EL (cell line): ENCODE measurements at places on chromosomes 2 and 18.
A peak's percentile ranks its signal among the peaks of the same experiment; 100 is the strongest.

DNA sequence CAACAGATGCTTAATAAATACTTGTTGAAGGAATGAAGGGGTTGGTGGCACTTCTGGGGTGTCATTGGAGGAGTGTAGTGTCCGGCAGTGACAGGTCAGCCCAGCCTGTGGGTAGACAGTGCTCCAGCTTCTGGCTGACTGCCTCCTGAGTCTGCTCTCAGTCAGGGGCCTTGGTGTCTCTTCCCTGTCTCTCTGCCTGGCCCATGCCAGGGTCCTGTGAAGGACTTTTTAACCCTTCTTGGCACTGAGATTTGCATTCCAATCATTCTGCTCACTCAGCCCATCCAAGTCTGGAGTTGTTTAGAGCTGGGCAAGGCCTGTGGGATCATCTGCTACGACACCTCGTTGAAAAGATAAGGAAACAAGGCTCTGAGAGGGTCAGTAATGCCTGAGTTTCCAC lies 1.4 kb upstream of the KCNK3 start:
- DNase-seq, result no peak

GRCh38 chr2:239366740-239367139 lies 34.1 kb downstream of the HDAC4 start:
- no peak for DNase-seq

DNA sequence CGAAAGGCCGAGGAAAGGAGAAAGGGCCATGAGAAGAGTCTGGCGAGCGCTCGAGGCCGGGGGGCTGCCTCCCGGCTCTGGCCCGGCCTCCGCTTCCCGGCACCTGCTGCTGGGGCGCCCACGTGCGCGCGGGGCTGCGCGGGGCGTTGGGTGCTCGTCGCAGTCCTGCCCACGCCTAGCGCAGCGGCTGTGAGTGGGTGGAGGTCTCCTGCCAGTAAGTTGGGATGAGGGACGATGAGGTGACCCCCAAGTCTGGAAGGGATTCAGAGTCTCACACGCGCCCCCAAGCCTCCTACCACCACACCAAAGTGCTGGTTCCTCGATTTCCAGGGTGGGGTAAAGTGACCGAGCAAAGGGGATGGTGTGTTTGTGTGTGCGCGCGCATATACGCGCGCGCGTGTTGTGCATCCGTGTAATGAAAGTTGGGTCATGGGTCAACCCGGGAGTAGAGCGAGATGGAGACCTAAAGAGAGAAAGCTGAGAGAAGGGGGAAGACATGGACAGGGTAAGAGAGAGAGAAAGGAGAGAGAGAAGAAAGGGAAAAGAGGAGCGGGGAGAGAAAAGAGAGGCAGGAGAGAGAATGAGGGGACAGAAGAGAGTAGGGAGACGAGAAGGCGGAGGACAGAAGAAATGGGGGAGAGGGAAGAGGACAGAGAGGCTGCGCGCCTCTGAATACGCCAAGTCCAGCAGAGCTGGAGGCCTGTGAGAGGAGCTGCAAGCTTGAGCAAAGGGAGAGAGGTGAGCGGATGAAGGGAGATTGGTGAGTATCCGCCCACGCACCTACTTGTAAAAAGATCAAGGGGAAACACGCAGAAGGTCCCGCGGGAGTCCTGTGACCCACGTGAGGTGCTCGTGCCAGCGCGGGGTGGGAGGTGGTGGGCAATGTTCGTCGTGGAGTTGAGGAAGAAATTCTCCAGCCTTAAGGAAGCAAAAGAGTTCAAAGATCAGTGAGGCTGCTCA lies 1.7 kb upstream of the NETO1 start:
- DNase-seq, result no peak

- DNase-seq, result peak; percentile 85
Observed at GRCh38 chr2:28447943-28448792, 47.7 kb upstream of the PLB1 start.

DNA sequence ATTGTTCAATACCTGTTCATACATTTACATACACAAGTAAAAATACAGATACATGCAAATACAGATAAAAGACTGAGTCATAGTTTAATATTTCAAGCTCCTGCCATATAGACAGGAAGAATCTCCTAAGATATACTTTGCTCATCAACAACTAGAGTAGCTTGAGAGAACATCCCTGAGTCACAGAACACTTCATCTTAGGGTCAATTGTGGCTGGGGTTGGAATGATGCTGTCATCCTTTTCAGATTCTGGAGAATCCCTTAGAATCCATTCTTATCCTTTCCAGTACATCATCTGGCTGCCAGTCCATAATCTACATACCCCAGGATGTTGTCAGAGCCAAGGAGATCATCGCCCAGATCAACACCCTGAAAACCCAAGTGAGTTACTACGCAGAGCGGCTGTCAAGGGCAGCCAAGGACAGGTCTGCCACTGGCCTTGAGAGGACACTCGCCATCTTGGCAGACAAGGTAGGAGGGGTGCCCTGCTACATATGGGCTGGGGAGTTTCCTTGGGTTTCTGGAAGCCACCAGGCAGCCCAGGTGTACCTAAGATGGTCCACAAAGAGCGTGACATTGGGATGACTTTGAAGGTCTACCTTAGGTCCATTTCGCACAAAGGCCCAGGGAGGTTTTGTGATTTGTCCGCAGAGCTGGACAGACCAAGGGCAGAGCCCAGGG lies 55.7 kb downstream of the COA5 start:
- DNase-seq, result peak; percentile 87

DNA sequence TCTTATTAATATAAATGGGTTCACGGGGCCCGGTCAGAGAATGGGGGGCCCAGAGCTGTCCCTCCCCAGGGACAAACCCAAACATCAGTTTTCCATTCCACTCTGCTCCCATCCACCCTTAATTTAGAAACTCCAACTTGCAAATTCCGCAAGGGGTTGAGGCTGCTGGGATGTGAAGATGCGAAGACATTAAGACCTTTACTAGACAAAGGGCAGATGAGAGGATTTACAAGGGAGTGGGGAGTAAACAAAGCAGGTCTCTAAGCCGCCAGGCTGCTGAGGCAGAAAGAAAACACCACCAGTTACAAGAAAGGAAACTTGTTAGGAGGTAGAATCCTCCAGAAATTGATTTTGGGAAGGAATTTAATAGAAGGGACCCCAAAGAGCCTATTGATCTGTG lies 33.1 kb downstream of the MARCO start:
- DNase-seq, result no peak

- DNase-seq, result no peak
Observed at GRCh38 chr2:178114462-178114861, 2.2 kb downstream of the RBM45 start.

- no peak for DNase-seq
Observed at GRCh38 chr2:62362561-62362960, 143.4 kb downstream of the TMEM17 start.

DNA sequence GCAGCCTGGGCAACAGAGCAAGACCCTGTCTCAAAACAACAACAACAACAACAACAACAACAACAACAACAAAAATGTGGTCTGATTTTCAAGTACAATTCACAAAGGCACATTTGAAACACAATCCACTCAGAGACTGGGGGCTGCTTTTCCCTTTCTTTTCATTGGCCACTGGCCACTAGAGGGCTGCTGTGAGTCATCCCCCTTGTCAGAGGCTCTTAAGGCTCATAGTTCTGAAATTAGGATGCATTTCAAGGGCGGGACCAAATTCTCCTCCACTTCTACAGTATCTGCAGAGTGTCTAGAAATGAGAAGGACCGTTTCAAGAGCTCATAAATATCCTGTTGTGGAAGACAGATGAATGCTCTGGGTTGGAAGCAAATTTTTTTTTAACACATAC lies 285.4 kb downstream of the NRXN1 start:
- peak; percentile 0 for DNase-seq

DNA sequence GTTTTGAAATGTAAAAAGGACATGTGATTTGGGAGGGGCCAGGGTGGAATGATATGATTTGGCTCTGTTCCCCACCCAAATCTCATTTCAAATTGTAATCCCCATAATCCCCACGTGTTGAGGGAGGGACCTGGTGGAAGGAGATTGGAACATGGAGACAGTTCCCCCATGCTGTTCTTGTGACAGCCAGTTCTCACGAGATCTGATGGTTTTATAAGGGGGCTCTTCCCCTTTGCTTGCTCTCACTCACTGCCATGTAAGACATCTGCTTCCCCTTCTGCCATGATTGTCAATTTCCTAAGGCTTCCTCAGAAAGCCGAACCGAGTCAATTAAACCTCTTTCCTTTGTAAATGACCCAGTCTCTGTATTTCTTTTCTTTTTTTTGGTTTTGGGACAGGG lies 39.2 kb downstream of the FECH start:
- no peak for DNase-seq

DNA sequence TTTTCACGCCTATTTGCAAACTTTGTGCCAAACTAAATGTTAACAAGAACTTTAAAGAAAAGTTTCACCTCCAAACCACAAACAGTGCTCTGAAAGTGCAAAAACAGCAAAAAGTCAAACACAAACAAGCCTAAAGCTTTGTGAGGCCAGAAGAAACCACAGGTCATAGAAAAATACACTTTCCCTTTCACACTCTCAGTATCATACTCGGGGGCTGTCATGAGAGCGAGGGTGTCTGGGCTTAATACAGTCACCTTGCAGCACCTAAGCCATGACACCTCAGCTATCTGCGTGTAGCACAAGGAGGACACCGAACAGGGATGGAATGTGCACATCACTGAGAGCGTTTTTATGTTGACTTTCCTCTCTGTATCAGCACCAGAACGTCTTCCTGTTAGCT lies 26.6 kb upstream of the SEH1L start:
- DNase-seq, result no peak

- DNase-seq, result no peak
Observed at GRCh38 chr2:64939332-64939917, 49.8 kb upstream of the SLC1A4 start.

GRCh38 chr2:128412181-128412871 lies 93.7 kb upstream of the HS6ST1 start:
- no peak for DNase-seq

- peak; percentile 93 for DNase-seq
Observed at GRCh38 chr18:3451183-3451988, 1.4 kb downstream of the TGIF1 start.

- DNase-seq, result peak; percentile 75
Observed at GRCh38 chr2:190904640-190905261, 24.1 kb downstream of the GLS start.

DNA sequence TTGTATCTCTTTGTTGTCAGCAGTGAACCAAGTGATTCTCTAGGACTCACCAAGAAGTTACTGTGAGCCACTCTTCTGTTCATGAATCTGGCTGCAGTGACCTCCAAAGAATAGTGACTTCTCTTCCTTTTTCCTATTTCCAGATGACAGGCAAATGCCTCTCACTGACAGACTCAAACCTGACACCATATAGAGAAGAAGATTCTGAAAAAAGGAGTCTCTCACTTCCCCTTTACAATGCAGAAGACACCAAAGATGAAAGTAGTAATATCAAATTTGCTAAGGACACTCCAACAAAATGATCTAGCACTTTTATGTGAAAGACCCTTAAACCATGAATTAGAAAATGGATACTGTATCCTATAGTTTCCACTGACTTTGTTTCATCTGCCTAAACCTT lies 44.4 kb upstream of the SETBP1 start:
- no peak for DNase-seq

GRCh38 chr2:144230448-144231085 lies 289.4 kb downstream of the ZEB2 start:
- DNase-seq, result peak; percentile 45
